ENCODE measurements at places on chromosomes 6 and 20. TPM values are rescaled to one million over a fixed set of nuclear protein-coding genes. Genes with fewer than 3 reads are reported as not detected.

The SLC22A2 gene
- total RNA-seq: not detected

The MATN4 gene
- 0.19 TPM for total RNA-seq

The DEFB116 gene
- total RNA-seq: not detected

DNA sequence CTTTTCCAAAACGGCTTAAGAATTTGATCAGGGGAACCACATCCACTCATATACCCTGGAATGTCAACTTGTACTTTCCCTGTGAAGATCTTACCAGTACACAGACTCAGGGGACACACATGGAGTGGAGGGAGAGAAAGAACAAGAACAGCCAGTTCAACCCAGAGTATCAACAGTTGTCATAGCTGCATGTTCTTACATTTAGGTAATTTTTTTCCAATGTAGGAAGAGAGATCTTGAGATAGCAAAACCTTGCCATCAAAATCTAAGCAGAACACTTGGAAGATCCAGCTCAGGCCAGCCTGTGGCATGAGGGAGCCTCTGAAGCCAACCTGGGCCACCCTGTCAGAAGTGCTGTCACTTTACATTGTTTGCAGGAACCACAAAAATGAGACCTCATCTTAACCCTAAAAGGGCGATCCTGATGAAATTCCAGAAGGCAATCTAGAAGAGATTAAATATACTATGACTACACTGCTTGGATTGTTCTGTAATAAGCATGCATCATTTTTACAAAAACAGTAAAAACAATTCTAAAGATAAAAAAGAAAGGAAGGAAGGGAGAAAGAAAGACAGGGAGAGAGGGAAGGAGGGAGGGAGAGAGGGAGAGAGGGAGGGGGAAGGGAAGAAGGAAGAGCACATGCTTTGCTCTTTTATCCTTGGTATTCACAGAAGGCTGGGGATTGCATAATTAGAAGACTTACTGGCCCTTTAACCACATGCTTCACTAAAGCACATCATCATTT, 124.7 kb upstream of the TCF21 start:
- peak; percentile 79 for DNase-seq

DNA sequence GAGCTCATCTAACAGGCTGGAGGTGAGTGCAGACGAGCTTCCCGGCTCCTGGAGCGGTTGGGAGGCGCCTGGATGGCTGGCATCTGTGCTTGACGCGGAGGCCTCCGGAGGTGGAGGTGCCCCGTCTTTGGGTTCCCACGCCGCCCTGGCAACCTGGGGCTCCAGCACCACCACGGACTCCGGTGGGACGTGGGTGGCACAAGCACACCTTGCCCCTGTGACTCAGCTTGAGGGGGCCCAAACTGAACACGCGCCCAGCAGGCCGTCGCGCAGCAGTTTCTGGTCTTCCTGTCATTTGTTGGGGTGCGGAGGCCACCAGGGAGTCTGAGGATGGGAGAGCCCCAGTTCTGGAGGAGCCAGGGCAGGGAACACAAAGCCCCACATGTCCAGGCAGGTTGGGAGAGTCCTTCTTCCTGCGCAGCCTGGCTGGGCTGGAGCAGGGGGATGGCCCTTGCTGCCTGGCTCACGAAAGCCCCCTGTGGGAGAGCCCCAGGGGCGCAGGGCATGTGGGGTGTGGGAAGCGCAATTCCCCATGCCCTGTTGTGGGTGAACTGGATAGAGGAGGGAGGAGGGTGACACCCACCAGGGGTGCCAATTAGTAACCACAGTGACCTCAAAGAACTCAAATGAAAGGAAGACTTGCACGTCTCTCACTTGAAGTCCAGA, 1378.6 kb upstream of the DEFB115 start:
- DNase-seq: no peak
